ENCODE measurements at places on chromosomes 7 and 10.

- DNase-seq: no peak
Observed at GRCh38 chr10:102519246-102519825, 15.6 kb downstream of the SUFU start.

- DNase-seq: no peak
Observed at GRCh38 chr7:148733496-148733895, 34.8 kb downstream of the CUL1 start.

DNA sequence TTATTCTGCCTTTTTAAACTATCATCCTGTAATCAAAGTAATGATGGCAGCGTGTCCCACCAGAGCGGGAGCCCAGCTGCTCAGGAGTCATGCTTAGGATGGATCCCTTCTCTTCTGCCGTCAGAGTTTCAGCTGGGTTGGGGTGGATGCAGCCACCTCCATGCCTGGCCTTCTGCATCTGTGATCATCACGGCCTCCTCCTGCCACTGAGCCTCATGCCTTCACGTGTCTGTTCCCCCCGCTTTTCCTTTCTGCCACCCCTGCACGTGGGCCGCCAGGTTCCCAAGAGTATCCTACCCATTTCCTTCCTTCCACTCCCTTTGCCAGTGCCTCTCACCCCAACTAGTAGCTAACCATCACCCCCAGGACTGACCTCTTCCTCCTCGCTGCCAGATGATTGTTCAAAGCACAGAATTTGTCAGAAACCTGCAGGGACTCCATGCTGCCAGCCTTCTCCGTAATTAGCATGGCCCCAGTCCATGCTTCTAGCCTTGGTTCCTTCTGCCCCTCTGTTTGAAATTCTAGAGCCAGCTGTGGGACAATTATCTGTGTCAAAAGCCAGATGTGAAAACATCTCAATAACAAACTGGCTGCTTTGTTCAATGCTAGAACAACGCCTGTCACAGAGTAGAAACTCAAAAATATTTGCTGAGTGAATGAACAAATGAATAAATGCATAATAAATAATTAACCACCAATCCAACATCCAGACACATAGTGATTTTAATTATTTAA is 151.7 kb downstream of the EGFR start:
- DNase-seq: no peak

GRCh38 chr10:113381981-113382509 is 170.8 kb upstream of the HABP2 start:
- DNase-seq: no peak

GRCh38 chr7:99666013-99666395 is 13.8 kb downstream of the CYP3A5 start:
- DNase-seq: no peak

DNA sequence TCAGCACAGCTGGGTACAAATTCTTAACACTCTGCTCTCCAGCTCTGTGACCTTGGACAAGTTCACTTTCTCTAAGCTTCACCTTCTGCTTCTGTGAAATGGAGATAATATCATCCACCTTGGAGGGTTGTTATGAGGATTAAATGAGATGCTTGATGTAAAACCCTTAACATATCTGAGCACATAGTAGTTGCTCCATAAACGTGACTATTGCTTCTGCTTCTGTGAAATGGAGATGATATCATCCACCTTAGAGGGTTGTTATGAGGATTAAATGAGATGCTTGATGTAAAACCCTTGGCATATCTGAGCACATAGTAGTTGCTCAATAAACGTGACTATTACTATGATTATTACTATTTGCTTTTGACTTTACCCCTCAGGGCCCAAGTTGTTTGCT is 14.6 kb downstream of the EPHB6 start:
- DNase-seq: no peak

- DNase-seq: no peak
Observed at GRCh38 chr7:2948749-2949148, 94.9 kb downstream of the CARD11 start.

- no peak for DNase-seq
Observed at GRCh38 chr10:126214021-126214420, 174.3 kb downstream of the ADAM12 start.

- DNase-seq: no peak
Observed at GRCh38 chr10:102776779-102777456, 33.2 kb downstream of the WBP1L start.

Data from HuH-7 (cell line).